ENCODE measurements at places on chromosomes 5 and 9. TPM values are rescaled to one million over a fixed set of nuclear protein-coding genes. Genes with fewer than 3 reads are reported as not detected.

DNA sequence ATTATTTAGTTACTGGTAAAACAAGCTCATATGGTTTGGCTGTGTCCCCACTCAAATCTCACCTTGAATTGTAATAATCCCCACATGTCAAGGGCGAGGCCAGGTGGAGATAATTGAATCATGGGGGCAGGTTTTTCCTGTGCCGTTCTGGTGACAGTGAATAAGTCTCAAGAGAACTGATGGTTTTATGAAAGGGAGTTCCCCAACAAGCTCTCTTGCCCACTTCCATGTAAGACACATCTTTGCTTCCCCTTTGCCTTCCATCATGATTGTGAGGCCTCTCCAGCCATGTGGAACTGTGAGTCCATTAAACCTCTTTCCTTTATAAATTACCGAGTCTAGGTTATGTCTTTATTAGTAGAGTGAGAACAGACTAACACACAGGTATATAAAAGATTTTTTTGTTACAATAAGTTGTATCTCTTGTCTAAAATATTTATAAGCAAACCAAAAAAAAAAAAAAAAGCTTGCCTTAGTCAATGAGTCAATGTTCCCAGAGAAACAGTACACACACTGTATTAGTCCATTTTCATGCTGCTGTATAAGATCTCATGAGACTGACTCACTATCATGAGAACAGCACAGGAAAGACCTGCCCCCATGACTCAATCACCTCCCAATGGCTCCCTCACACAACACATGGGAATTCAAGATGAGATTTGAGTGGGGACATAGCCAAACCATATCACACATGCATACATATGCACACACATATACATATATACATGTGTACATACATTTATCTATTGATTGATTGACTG, 138.3 kb downstream of the BASP1 start:
- H3K4me1 ChIP-seq = no peaks in the 10 kb centered on the region
- H3K4me3 ChIP-seq = no peak overlapping the region
- DNase-seq = no peak
- no peak overlapping the region for H3K27ac ChIP-seq

DNA sequence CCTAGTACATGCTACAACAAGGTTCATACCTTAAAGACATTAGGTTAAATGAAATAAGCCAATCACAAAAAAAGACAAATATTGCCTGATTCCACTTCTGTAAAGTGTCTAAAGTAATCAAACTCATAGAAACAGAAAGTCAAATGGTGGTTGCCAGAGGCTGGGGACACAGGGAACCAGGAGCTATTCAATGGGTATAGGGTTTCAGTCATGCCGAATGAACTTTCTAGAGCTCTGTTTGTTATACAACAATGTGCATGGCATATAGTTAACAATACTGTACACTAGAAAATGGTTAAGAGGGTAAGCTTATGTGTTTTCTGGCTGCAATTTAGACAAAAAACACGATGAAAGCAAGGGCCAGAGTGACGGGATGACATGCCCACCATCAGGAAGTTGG, 70.8 kb upstream of the EGFLAM start:
- H3K27me3 ChIP-seq = no peaks in the 10 kb centered on the region
- H3K27ac ChIP-seq = no peak overlapping the region
- H3K36me3 ChIP-seq = no peaks in the 10 kb centered on the region
- no peaks in the 10 kb centered on the region for H3K4me1 ChIP-seq
- H3K4me3 ChIP-seq = no peak overlapping the region

DNA sequence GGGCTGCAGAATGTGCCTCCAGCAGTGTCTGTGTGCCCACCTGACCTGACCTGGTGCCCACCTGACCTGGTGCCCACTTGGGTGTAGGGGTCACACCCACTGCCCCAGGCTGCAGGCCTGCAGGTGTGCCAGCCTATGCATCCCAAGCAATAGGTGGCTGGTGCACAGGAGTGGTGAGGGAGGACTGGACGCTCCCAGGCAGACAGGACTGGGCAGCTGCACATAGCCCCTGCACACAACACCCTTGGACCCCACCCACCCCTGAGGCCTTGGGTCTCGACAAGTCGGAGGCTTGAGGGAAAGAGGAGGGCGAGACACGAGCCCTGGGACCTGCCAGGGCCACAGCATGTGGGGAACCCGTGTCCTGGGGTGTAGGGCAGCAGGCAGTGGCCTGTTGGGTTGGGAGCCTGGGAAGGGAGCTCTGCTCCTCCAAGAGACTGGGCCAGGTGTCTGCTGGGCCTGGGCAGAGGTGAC, 10.8 kb upstream of the NRARP start:
- no peak overlapping the region for H3K27ac ChIP-seq
- DNase-seq = no peak
- no peaks in the 10 kb centered on the region for H3K4me1 ChIP-seq
- no peaks in the 10 kb centered on the region for H3K36me3 ChIP-seq
- H3K4me3 ChIP-seq = no peak overlapping the region
- peaks cover 7% of the 10 kb centered on the region for H3K27me3 ChIP-seq

DNA sequence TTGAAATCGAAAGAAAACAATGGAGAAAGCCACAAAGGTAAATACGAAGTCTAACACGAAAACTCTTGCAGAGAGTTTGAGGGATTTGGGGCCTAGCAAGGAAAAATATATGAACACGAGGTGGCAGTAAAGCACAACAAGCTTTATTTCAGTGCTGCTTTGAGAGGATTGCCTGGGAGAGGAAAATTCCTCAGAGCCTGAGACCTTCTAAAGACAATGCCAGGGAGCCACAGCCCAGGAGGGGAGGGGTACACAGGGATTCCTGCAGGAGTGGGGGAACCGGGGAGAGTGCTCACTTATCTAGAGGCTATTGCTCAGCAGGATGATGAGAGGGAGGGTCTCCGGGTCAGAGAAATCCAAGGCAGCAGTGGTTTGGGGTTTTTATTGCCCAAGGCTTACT, 134.9 kb upstream of the ADCY2 start:
- H3K4me3 ChIP-seq = no peak overlapping the region
- H3K36me3 ChIP-seq = no peaks in the 10 kb centered on the region
- no peak overlapping the region for H3K27ac ChIP-seq

Gene GFPT2
- total RNA-seq = 10.1 TPM

Gene SPATA24
- 7.6 TPM for total RNA-seq

Data from endothelial cell (in vitro differentiated cells).